Stimulated activated naive CD8-positive, alpha-beta T cell treated with anti-CD3 and anti-CD28 coated beads, Interleukin-15, amount 100 ng/mL, for 72 hours (primary cell): ENCODE measurements at places on chromosomes 7 and 10.

GRCh38 chr7:28121496-28121895 lies 59.1 kb downstream of the JAZF1 start:
- no peak for DNase-seq

DNA sequence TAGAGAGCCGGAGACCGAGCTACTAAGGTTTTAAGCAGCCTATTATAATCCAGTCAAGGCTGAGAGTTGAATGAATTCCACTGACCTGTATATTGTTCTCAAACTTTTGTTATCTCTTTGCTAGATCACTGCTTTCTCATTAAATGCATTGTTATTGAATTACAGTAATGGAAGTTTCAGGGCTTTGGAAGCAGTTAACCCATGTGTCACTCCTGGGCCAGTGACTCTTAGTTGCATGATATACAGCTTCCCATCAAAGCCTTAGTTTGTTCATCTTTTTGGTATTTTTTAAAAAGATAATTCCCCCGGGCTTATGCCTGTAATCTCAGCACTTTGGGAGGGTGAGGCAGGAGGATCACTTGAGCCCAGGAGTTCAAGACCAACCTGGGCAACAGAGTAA lies 55.4 kb upstream of the KIAA1217 start:
- DNase-seq, result no peak

- DNase-seq, result no peak
Observed at GRCh38 chr7:3107889-3108570, 64.4 kb upstream of the CARD11 start.

DNA sequence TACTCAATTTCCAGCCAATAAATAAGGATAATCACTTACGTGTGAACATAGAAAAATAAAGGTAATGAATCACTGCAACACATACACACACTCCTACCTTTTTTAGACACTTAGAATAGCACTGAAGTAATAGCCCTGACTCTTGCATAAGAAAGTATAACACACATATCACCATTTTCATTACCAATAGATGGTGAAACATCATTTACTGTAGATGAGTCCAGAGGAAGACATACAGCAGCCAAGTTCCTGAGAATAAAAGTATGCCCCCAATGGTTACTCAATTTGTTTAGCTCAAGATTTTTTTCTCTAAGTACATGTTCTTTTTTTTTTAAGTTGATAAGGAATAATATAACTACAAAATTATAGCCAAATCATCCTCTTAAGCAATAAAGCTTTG lies 316.3 kb downstream of the PARD3 start:
- no peak for DNase-seq

DNA sequence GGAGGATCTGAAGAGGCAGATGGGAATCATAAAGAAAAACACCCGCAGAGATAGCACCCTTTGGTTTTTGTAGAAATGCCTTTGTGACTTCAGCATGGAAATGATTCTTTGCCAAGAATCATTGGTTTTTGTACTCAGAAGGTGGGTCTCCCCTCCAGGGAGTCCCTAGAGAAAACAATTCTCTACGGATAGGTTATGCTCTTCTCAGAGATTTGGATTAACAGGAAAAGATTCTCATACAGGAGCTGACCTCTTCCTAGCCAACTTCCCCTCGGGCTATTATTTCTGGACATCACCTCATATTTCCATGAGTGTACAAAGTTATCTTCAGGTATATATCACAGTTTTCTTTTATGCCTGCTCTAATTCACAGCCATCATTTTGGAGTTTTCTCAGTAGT lies 274.2 kb upstream of the HABP2 start:
- no peak for DNase-seq

- peak; percentile 46 for DNase-seq
Observed at GRCh38 chr10:22379059-22379458, 33.8 kb downstream of the SPAG6 start.

GRCh38 chr10:46326971-46327370 lies 40.2 kb downstream of the ANTXRL start:
- DNase-seq, result no peak

DNA sequence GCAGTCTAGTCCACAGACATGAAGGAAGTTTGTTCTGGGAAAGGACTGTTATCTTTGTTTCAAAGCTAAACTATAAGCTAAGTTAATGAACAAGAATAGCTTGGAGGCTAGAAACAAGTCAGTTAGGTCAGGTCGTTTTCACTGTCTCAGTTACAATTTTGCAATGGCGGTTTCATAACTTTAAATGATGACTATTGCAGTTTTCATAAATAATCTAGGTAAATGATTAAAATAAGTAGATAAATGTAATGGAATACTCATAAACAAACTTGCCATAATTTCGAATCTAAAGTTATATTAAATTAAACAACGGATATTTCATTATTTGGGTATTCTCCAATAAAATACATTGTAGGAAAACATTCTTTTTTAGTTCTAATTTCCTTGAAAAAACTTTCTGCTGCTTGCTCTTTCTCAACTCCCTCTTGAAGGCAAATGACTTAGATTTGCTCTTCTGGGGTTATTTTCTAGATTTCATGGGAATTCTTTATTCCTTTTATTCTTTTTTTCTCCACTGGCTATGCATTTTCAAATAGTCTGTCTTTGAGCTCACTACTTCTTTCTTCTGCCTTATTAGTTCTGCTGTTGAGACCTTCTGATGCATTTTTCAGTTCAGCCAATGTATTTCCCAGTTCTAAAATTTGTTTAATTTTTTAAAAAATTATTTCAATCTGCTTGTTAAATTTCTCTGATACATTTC lies 103.8 kb upstream of the APBB1IP start:
- DNase-seq, result no peak

- no peak for DNase-seq
Observed at GRCh38 chr7:88772776-88773175, 13.3 kb downstream of the ZNF804B start.

DNA sequence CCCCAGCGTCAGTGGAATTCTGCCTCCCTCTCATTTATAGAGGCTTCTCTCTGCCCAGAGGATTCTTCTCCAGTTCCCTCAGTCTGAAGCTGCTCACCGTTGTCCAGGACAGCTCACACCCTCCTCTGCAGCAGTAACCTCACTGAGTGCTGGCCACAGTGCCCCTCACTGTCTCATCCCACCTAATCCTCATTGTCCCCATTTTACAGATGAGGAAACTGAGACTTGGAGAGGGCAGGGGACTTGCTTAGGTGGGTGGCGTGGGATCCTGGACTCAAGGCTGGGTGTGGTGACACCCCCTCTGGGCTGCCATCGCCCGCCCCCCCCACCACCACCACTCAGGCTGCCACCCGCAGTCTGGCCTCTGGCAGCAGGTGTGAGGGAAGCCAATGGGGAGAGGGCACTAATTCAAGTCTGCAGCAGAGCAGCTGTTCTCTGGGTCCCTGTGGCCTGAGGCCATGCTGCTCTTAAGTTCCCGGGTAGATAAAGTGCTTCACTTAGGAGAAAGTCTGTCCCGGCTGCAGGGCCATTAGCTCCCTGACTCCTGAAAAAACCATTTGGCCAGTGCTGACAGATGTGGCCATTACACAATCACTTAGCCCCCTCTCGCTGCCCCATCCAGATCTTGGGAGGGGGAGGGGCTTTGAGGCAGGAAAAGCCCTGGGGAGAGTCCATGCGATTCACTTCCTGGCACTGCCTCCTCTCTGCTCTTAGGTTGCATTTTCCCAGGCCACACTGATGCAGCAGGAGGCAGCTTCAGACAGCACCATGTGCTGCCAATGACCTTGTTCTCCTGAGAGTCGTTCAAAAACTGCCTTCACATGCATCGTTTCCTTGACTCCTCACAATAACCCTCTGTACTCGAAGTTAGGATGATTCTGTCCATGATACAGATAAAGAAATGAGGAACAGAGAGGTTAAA lies 36.3 kb downstream of the DRGX start:
- DNase-seq, result no peak

- no peak for DNase-seq
Observed at GRCh38 chr7:37052705-37053104, 328.4 kb upstream of the AOAH start.

- peak; percentile 75 for DNase-seq
Observed at GRCh38 chr10:103192451-103193106, 493 bp downstream of the NT5C2 start.

- DNase-seq, result no peak
Observed at GRCh38 chr10:78290131-78290750, 256.6 kb downstream of the RPS24 start.

- peak; percentile 42 for DNase-seq
Observed at GRCh38 chr10:71314028-71314693, 4.9 kb upstream of the SLC29A3 start.

- no peak for DNase-seq
Observed at GRCh38 chr10:31678575-31679516, 249.8 kb downstream of the ARHGAP12 start.

DNA sequence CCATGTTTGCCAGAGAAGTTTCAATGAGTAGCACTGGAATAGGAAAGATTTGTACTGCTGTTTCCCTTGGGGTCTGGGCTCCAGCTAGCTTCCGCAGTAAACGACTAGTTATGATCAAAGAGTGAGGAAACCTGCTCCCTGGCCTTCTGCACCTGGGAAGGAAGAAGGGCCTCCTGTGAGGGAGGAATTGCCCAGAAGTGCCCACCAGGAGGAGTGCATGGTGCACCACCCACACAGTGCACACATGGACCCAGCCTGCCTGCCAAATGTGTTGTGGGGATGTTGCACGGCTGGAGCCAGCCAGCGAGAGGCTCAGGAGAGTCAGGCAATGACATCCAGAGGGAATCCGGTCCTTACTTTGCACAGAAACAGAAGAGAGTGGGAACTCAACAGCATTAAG lies 27.0 kb upstream of the FAM107B start:
- no peak for DNase-seq

DNA sequence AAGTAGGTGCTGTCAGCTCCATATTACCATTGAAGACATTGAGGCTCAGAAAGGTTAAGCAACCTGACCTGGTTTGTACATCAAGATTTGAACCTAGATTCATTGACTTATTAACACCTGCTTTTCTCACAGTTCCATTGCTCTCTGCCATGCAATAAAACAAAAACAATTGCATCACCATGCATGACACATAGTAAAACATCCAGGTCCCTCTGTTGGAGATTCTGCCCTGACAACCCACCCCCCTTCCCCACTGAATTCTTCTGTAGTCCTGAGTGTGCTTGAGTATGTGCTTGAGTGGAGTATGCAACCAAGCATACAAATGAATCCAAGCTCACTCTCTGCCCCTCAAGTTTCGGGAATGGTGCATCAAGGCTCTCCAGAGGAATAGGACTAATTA lies 6.0 kb upstream of the LMBR1 start:
- no peak for DNase-seq

- DNase-seq, result no peak
Observed at GRCh38 chr10:77932016-77932715, 5.6 kb upstream of the DLG5 start.

DNA sequence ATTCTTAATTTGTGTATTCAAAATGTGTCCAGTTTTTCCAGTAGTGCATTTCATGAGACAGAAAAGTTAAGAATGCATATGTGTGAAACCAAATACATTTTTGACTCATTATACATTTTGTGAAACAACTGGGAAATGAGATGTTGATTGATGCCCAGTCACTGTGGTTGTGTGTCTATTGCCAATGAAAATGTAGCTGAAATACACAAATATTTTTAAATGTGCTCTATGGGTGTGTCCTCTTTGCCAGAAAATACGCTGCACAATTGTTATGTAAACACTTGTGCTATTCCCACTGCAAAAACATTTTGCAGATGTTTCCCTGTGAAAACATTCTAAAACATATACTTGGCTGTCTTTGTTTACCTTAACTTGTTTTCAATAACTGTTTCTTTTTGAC lies 395.2 kb downstream of the TFEC start:
- no peak for DNase-seq

DNA sequence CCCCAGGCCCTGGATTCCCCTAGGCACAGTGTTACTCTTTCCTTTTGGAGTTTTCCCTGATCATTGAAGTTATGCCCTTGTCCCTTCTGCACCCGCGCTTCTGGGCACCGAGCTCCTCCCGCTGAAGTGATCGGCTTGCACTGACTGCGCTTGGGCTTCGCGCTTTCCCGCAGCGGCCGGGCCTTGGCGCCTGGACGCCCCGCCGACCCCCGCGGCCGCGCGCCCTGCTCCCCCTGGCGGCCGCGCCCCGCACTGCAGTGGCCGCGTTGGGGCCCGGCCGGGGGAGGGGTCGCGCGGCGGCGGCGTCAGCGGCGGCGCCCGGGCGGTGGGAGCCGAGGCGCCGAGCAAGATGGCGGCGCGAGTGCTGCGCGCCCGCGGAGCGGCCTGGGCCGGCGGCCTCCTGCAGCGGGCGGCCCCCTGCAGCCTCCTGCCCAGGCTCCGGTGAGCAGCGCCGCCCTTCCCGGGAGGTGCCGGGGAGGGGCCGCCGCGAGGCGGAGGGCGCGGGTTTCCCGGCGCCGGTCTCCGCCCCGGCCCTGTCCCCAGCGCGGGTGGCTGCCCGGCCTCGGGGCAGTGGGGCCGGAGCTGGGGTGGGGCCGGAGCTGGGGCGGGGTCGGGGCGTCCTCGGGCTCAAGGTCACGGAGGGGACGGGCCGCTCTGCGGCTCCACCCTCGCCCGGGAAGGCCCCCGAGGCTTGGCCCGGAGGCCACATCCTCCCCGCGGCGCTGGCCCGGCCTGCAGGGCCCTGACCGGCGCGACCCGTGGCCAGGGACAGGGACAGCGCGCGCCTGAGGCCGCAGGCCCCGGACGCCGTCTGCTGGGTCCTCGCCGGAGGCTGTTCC lies at the start of gene NIPSNAP2:
Gene NIPSNAP2, plus strand, starts transcription at position 325 of the 839 bp plus-strand sequence. Its CDS starts 25 bp downstream, at position 350.
- DNase-seq, result peak; percentile 77

- no peak for DNase-seq
Observed at GRCh38 chr7:50633414-50633710, 68.2 kb upstream of the DDC start.

DNA sequence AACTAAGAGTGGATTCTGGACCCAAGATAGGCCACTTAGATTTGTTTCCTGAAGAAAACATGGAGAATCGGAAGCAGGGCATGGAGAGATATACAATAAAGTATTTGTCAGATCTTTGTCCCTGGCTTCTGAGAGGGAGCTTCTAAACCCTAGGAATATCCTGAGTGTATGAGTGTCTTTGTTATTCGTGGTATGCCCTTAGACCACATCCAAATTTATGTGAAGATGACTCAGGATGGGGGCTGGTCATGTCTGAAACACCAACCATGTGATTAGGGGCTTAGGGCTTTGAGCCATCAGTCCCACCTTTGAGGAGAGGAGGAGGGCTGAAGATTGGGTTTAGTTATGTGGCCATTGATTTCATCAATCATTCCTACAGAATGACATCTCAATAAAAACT lies 69.7 kb upstream of the PLPP4 start:
- no peak for DNase-seq

GRCh38 chr7:15853832-15854470 lies 167.5 kb upstream of the MEOX2 start:
- no peak for DNase-seq

GRCh38 chr7:132871419-132871818 lies 210.5 kb downstream of the CHCHD3 start:
- no peak for DNase-seq
